Sigmoid colon (tissue), 7 donors: ENCODE measurements at places on chromosomes 2 and 18. TPM values are rescaled to one million over a fixed set of nuclear protein-coding genes. Genes with fewer than 3 reads are reported as not detected.

DNA sequence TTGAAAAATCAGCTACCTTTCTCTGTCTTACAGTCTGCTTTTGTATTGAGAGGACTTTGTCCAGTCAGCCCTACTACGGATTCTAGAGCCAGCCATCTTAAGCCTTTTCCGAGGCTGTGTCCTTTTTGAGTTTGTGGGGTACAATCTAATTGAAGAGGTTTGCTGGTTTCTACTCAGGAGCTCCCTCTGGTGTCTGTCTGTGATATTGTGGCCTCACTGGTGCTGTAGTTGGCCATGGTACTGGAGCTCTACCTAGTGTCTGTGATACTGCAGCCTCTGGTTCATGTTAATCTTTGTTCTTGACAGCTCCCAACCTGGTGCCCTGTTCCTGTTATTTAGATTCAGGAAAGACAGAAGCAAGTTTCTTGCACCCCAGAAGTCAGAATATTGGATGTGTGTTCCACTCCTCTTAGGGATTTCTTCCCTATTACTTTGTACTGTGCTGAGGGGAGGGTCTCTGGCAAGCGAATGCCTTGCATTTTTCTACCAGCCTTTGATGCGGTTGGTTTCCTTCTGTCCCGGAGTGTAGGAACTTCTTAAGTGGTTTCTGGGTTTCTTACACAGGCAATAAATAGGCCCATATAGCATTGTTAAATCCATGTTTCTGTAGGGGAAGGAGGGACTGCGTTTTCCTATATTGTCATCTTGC is 78.5 kb downstream of the ACSL3 start:
- no peaks in the 10 kb centered on the region for H3K27me3 ChIP-seq
- peaks cover 12% of the 10 kb centered on the region for H3K4me1 ChIP-seq
- no peaks in the 10 kb centered on the region for H3K36me3 ChIP-seq
- no peak overlapping the region for H3K27ac ChIP-seq
- no peak overlapping the region for H3K4me3 ChIP-seq

DNA sequence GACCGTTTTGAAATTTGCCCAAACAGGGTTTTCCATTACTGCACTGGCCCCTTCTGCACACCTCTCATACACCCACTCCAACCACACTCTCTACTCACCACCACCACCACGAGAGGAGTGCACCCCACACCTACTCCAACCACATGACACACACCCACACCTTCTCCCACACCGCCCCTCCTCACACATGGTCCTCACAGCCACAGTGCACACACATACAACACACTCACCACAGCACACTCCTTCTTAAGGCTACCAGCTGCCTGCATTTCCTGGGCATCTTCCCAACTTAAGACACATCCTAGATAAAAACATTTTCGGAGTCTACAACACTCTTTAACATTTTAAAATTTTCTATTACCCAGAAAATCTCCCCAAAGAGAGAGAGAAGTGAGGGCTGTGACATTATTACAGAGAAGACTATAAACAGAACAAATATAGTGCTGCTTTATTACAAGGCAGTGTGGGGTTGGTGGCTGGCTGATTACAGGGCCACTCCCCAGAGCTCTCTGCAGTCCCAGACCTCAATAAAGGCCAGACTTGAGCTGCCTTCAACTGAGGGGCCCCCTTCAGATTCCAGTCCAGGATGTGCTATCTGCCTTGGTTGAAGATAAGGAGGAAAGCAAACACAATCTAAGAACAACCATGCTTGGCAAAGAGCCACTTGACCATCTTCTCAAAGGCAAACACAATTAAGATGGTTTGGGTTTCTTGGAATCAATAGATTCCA is 36.1 kb downstream of the NHEJ1 start:
- no peaks in the 10 kb centered on the region for H3K4me1 ChIP-seq
- no peak overlapping the region for H3K27ac ChIP-seq
- no peak overlapping the region for H3K4me3 ChIP-seq
- no peaks in the 10 kb centered on the region for H3K27me3 ChIP-seq

- no peak overlapping the region for H3K27ac ChIP-seq
- no peak for DNase-seq
- no peaks in the 10 kb centered on the region for H3K27me3 ChIP-seq
- no peak overlapping the region for H3K4me3 ChIP-seq
Observed at GRCh38 chr2:108853421-108853820, 66.8 kb downstream of the CCDC138 start.

DNA sequence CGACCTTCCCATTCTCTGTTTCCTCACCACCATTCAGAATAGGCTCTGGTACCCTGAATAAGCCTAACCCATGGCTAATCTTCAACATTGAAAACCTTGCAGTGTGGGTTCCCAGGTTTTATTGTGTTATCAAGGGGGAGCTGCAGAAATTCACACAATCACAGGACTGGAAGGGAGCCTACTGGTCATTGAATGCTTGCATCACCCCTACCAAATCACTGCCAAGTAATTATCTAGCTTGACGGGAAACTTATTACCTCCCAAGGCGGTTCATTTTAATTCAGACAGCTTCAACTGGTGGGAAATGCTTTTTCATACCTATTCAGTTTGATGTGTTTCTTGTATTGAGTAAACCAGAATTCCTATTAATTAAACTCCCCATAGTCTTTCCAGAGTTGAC is 33.6 kb upstream of the EFEMP1 start:
- no peak for DNase-seq
- H3K4me3 ChIP-seq, result no peak overlapping the region
- H3K4me1 ChIP-seq, result no peaks in the 10 kb centered on the region
- H3K27me3 ChIP-seq, result no peaks in the 10 kb centered on the region
- H3K36me3 ChIP-seq, result no peaks in the 10 kb centered on the region

GRCh38 chr2:52970642-52971041 is 797.0 kb upstream of the CHAC2 start:
- H3K4me3 ChIP-seq, result no peak overlapping the region
- no peaks in the 10 kb centered on the region for H3K4me1 ChIP-seq
- H3K27ac ChIP-seq, result no peak overlapping the region
- H3K27me3 ChIP-seq, result no peaks in the 10 kb centered on the region

The LBH gene
- total RNA-seq, result 20.0 TPM

The KRTCAP3 gene
- not detected for total RNA-seq

GRCh38 chr2:166406374-166406773 is 30.6 kb upstream of the SCN9A start:
- peaks cover 31% of the 10 kb centered on the region for H3K36me3 ChIP-seq
- no peak overlapping the region for H3K4me3 ChIP-seq
- H3K27me3 ChIP-seq, result no peaks in the 10 kb centered on the region
- DNase-seq, result no peak

- no peak overlapping the region for H3K4me3 ChIP-seq
- no peak for DNase-seq
- no peaks in the 10 kb centered on the region for H3K27me3 ChIP-seq
- H3K4me1 ChIP-seq, result no peaks in the 10 kb centered on the region
Observed at GRCh38 chr18:26802330-26803200, 62.9 kb downstream of the AQP4 start.

DNA sequence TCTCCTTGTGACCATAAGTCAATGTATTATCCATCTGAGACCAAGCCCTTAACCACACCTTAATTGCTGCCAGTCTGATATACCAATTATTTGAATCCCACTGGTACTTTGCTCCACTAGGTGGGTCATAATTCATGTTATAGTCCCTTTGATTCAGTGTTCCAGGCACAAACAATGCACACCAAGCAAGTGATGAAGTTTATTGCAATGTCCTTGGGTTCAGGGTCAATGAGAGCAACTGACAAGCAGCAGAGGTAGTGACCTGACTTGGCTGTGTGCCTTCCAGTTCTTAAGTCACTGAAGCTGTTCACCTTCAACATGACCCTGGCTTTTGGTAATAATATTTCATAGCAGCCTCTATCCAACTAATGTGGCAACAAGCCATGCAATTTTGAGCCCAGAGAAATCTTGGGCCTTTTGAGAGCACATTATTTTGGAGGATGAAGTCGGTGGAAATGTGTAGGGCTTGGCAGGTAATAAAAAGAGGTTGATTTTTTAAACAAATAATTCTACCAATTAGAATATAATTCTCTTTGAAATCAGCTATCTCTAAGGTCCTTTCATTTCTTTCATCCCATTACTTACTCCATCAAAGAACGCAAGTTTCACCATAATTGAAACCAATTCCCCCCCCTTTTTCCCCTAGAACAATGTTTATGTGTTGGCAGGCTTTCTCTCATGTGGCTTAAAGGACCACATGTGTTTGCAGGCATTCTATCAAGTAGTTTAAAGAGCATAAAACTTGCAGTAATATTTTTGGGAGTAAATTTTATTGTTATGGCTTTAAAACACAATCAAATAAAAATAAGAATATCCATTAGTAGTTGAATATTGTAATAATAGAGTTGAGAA is 3.1 kb upstream of the CPO start:
- H3K4me3 ChIP-seq, result no peak overlapping the region
- no peaks in the 10 kb centered on the region for H3K27me3 ChIP-seq
- no peak for DNase-seq

- DNase-seq, result no peak
- H3K27me3 ChIP-seq, result no peaks in the 10 kb centered on the region
- no peak overlapping the region for H3K27ac ChIP-seq
- no peak overlapping the region for H3K4me3 ChIP-seq
Observed at GRCh38 chr2:214651451-214651850, 158.0 kb downstream of the BARD1 start.

GRCh38 chr2:113675875-113676274 is 48.8 kb downstream of the RABL2A start:
- H3K27ac ChIP-seq, result no peak overlapping the region
- H3K36me3 ChIP-seq, result no peaks in the 10 kb centered on the region
- DNase-seq, result no peak
- no peak overlapping the region for H3K4me3 ChIP-seq
- H3K4me1 ChIP-seq, result no peaks in the 10 kb centered on the region
- H3K27me3 ChIP-seq, result no peaks in the 10 kb centered on the region

DNA sequence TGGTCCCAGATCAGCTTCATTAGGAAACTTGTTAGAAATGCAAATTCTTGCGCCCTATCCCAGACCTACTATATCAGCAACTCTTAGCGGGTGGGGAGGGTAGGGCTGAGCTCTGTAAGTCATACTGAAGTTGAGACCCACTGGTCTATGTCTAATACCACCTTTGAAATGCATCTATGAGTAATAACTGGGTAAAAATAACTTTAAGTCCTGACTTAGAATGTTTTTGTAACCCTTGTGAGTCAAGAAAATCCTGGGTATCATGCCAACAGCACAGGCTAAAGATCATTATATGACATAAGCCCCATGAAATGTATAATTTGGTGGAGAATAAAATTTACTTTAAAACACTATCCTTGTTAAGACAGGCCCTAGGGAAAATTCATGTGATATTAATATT is 41.4 kb downstream of the PRKD3 start:
- H3K4me1 ChIP-seq, result peaks cover 18% of the 10 kb centered on the region
- peaks cover 83% of the 10 kb centered on the region for H3K36me3 ChIP-seq
- H3K4me3 ChIP-seq, result no peak overlapping the region
- H3K27me3 ChIP-seq, result no peaks in the 10 kb centered on the region

The GPC1 gene
- total RNA-seq, result 20.0 TPM

- H3K36me3 ChIP-seq, result no peaks in the 10 kb centered on the region
- H3K4me3 ChIP-seq, result no peak overlapping the region
- H3K27me3 ChIP-seq, result no peaks in the 10 kb centered on the region
Observed at GRCh38 chr2:63494100-63494499, 94.2 kb downstream of the WDPCP start.

DNA sequence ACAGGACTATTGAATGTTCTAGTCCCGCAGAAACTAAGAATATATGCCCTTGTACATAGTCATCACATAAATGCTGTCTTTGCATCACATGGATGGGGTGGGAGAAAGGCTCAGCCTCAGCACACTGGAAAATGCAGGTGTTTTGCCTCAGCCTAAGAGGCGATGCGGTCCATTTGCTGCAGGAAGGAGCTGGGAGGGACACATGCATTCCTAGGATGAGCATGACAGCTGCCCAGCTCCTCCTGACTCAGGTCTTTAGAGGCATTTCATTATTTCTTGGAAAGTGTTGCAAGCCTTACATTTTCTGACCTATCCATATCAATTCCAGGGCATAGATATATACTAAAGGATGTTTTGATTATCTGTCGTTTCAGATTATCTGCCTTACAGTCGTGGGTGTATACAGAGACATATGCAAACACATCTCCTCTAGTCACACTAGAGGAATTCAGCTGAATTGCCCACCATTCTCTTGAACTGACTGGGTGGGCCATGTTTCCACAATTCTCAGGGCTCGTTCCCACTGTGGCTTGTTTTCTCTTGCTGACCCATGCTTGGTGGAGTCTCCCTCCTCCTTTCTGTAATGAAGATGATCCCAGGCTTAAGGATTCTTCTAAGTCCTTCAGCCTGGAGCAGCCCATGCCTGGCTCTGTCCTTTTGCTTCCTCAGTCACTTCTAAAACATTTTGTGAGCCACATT is 156.9 kb downstream of the SETBP1 start:
- H3K4me3 ChIP-seq, result no peak overlapping the region
- no peak for DNase-seq
- H3K27ac ChIP-seq, result peak overlapping the region; percentile 69
- no peaks in the 10 kb centered on the region for H3K36me3 ChIP-seq
- H3K27me3 ChIP-seq, result no peaks in the 10 kb centered on the region

The STPG4 gene
- not detected for total RNA-seq
